HepG2 (cell line): ENCODE measurements at places on chromosomes 7 and 10. TPM values are rescaled to one million over a fixed set of nuclear protein-coding genes. Genes with fewer than 3 reads are reported as not detected.

FAM24B gene
- 2.5 and 3.0 TPM in 2 replicates for total RNA-seq

- DNase-seq, result no peak
Observed at GRCh38 chr10:1538531-1539061, 198.7 kb downstream of the ADARB2 start.

GRCh38 chr7:71491336-71491735 is 359.4 kb downstream of the GALNT17 start:
- DNase-seq, result no peak

DNA sequence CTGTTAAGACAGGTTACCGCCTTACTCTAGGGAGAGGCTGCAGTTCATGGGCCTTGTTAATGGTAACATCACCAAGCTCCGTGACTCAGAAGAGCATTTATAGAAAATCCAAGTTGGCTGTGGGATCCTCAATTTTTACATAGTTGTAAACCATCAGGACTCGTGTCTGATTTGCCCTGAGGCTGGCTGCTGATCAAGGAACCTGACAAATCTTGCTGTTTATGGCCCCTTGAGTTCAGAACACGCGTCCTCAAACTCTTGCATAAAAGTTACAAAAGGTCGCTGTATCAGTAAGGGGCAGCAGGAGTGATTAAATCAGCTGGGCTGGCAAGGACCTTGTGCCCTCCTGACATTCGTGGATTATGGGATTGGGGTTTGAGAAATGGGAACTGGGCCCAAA is 4.6 kb downstream of the SLC13A4 start:
- DNase-seq, result no peak

GRCh38 chr7:17123020-17123419 is 175.4 kb upstream of the AHR start:
- no peak for DNase-seq

- peak; percentile 3 for DNase-seq
Observed at GRCh38 chr7:15555381-15555859, 6.4 kb downstream of the AGMO start.
